Hematopoietic multipotent progenitor cell treated with erythropoietin and hydrocortisone succinate and interleukin-3 and kit ligand, for 6 days (in vitro differentiated cells): ENCODE measurements at places on chromosomes 5 and 9.

GRCh38 chr5:55114061-55114460, 11.6 kb downstream of the GZMA start:
- DNase-seq, result no peak

- no peak for DNase-seq
Measured at GRCh38 chr9:129567329-129567728, 53.6 kb downstream of the C9orf50 start.

DNA sequence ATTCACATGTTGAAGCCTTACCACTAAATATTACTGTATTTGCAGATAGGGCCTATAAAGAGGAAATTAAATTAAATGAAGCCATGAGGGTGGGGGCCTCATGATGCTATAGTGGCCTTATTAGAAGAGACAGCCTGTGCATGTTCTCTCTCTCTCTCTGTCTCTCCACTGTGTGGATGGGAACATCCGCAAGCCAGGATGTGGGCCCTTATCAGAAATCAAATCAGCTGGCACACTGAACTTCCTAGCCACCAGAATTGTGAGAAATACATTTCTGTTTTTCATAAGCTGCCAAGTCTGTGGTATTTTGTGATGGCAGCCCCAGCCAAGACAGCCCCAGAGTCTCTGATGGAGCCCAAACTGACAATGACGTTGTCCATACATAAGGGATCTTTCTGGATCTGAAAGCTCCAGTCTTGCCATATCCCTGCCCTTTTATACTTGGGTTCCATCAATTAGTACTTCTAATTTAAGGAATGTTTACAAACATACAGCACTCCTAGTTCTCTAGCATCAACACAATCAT, 300.5 kb upstream of the ATP10B start:
- no peak for DNase-seq

DNA sequence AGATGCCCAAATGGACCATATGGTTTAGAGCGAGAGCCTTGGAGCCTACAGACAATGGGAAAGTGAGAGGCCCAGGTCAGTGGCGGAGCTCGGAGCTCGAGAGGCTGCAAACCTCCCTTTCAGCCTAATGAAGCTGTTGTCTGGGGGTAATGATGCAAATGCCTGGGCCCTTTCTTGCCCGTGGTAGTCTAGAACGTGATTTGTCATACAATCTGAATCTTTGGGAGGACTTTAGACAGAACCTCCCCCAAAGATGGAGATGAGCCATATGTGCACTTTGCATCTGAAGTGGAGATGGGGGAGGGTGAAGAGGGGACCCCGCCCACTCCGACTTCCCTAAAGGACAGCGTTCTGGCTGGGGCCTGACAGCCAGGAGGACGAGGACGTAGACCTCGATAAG, 10.3 kb upstream of the NEUROG1 start:
- DNase-seq, result no peak
